ENCODE measurements at places on chromosomes 2 and 18. TPM values are rescaled to one million over a fixed set of nuclear protein-coding genes. Genes with fewer than 3 reads are reported as not detected.

- DNase-seq = no peak
Observed at GRCh38 chr2:113183703-113184102, 9.9 kb downstream of the PSD4 start.

SAG gene
- not detected for total RNA-seq

DNA sequence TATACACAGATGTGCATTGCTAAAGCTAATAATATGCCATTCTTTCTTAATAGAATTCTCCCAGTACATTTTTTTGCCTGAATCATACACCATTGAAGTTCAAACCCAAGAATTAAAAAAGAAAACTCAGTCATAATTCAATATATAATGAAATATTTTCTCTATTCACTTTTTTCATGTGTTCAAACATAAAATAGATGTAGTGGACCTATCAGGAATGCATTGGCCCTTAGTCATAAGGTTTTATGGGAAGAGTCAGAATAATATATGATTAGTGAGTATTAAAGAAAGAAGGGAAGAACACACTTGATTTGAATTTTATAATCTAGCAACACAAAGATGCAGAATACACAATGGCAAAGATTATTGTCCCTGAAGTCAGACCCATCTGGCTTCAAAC, 297.0 kb upstream of the COL3A1 start:
- DNase-seq = no peak

LAMA3 gene
- total RNA-seq = 4.9 TPM

DNA sequence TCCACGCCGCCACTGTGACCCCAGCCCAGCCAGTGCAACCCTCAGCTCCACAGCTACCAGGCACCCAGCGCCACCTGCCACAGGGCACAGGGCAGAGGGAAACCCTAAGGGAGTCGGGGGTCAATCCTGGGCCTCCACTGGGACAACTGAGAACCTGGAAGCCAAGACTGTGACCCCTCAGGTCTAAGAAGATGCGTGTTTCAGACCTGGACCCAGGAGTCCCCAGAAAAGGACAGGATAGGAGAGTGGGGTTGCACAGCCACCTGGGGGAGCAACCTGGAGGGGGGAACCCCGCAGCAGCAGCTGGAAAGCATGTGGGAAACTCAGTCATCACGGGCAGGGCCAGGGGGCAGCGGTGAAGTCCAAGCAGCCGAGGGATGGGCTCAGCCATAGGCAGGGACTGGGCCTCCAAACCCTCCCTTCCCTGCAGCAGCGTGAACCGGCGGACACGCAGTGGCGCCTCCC, 4.1 kb downstream of the ESPNL start:
- no peak for DNase-seq

ZBTB7C gene
- 0.14 TPM for total RNA-seq

- DNase-seq = no peak
Observed at GRCh38 chr2:207282916-207283315, 117.2 kb upstream of the KLF7 start.

GCFC2 gene
- total RNA-seq = 26.2 TPM

GRCh38 chr18:45430041-45430440, 185.2 kb upstream of the SLC14A2 start:
- no peak for DNase-seq

DNA sequence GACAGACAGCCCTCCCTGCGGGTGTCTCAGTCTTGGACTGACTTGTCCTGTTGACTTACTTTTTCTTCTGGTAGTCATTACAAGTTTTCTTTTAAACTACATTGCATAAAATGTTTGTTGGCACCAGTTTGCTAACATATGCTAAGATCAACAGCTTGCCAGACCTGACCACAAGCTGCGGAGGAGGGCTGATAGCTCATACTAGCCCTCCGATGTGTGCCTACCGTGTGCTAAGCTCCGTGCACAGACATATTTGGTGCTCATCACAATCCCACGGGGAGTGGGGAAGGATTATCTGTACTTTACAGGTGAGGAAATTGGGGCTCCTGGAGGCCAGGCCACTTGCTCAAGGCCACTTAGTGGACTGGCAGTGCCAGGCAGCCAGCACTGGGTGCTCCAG, 72.8 kb upstream of the YPEL5 start:
- DNase-seq = no peak

Data from GM23338 (cell line).